ENCODE measurements at places on chromosomes 5 and 9.

DNA sequence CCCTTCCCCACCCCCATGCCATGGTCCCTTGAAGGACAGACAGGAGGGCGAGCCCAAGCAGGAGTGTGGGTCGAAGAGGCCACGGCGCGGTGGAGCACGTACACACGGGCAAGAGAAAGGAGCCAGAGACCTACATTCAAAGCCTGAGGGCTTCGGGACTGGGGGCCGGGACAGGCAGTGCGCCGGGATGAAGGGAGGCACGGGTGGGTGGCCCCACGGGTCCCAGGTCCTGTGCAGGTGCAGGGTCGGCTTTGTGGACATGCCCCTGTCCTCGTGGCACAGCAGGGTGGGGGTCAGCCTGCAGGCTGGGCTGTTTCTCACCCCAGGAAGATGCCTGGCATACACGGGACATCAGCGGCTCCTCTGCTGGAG, 9.8 kb downstream of the LRRC26 start:
- no peak for DNase-seq

DNA sequence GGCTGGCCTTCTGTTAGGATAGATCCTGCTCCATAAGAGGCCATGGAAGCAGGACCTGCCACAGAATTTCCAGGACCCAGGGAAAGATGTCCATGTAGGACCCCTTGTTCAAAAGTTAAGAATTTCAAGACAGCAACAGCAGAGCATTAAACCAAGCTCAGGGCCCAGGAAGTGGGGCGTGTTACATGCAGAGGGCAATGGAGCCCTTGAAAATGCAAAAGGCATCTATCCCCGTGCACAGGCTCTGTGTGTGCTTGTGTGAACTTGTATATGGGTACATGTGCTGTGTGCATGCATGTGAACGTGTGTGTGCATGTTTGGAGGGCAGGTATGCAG, 14.4 kb upstream of the NKD2 start:
- DNase-seq: no peak

GRCh38 chr5:72213482-72213881, 106.2 kb downstream of the MAP1B start:
- no peak for DNase-seq

DNA sequence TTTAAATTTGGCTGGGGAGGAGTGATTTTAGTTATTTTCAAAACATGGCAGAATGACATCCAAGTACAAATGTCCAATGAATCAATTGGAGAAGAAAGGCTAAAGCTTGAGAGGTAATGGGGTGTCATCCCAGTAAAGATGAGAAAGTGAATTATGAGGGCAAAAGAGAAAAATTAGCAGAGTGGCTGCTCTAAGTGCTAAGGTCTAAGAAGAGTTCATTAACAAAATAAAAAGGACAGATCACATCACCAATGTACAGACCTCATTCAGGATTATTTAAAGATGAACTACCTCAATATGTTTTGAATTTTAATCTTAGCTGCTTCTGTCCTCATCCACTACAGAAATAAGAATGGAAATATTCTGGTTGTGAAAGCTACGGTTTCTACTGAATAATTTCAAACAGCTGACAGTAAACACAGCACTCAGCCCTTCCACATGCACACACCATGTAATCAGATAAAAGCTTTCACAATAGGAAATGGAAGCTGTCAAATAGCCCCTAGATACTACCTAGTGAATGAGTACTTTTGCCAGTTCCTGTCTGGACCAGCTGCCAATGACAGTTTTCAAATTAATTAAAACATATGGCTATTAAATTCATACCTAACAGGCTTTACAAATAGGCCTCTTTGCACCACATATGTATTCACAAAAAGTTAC, 171.5 kb downstream of the SSBP2 start:
- no peak for DNase-seq

- no peak for DNase-seq
Observed at GRCh38 chr5:126391386-126391785, 31.8 kb upstream of the GRAMD2B start.

DNA sequence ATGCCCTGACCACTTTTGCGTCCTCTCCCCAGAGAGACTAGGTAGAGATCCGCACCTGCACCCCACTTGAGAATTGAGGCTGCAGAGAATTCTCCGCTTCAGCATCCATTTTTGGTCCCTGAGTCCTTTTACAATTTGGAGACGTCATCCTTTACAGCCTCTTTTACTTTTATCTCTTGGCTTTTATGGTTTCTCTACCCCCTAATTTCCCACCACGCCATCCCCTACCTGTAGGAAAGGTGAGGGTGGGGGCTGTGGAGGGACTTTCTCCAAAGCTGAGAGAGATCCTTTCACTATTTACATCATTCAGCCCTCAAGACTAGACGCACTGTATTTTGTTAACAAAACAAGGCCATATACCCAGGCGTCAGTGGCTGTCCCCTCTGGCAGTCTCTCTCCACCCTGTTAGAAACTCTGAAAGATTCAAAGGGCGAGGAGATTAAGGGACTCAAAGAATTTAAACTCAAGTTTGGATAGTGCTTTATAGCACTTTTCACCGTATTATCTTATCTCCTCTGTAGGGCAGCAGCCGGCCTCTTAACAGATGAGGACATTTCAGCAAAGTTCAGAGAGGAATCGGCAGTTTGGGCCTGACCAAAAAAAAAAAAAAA, 1.7 kb downstream of the MSX2 start:
- no peak for DNase-seq

DNA sequence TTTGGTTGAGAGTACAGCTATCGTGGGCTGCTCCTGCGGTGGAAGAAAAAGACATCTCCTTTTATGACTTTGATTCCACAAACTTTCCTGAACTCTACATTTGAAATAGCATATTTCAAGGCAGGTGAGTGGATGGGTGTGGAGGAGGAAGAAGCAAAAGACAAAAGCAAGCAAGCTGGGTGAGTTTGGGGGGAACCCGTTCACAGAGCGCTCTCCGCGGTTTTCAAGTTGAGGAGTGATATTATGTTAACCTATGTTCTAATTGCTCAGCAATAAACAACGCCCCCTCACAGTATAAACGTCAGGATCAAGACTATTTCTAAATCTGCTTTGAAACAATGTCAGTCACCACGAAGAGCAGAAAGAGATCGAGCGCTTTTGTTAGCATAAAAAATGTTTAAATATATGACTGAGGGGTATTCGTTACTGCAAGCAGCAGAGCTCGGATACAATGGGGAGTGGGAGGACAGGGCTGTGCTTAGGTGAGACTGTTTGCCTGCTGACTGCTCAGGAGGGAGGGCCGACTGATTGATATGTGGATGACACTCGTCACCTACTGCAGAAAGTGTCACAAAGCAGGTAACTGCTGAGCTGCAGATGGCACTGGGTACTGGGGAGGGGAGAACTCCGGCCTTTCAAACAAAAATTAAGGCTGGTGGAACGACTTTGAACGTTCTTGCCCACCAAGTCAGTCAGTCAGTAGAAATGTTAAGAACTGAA, 236.5 kb downstream of the DRD1 start:
- DNase-seq: no peak

- DNase-seq: no peak
Observed at GRCh38 chr5:50715001-50715400, 48.6 kb downstream of the PARP8 start.

DNA sequence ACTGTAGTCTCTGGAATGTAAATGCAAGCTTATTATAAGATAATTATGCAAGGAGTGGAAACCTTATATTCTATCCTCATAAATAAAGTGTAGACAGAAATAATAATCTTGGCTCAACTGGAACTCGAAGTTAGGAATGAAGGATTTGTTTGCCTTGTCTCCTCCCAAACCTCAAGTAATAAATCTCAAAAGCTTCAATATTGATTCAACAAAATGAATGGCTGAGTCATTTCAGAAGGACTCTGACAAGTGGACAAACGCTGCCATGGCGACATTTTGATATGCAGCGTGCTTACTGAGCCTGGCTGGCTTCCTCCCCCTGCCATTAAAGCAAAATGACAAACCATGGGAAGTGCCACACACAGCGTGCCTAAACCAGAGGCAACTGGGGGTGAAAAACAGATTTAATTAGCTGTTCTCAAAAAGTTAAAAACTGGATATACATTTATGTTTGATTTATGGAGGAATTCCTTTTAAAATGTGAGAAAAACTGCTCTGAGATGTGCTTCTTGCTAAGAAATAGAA, 10.5 kb upstream of the ADGRV1 start:
- DNase-seq: no peak

DNA sequence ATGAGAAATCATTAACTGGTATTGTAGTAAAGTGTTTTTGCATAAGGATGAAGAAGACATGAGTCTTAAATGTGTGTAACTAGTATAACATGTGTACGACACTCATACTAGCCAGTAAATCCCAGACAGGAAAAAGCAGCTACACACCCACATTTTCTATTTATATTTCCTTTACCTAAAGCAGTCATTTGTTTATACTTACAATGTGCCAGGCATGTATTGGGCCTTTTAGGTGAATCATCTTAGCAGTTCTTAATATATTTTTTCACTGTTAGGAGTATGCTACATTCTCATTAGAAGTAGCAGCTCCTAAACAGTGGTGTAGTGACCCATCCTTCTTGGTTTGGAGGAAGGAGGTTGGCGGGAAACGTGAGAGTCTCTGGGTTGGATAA, 55.8 kb upstream of the TMC1 start:
- DNase-seq: no peak

DNA sequence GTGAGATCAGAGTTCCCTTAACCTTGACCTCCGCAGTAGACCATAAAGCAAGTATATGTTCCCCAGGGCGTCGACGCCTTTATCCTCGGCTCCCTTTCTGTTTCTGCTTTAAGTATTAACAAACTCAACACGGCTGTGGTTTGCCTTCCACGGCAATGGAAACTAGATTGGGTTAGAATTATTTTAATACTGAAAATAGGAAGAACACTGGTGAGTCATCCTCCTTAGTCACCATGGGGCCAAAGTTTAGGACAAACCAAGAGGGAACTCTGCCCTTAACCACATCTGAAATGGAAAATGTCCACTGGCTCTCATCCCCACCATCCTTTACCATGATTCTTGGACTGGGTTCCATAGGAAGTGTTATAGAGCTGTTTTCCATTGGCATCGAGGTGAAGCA, 386.1 kb downstream of the ACTL7B start:
- no peak for DNase-seq

DNA sequence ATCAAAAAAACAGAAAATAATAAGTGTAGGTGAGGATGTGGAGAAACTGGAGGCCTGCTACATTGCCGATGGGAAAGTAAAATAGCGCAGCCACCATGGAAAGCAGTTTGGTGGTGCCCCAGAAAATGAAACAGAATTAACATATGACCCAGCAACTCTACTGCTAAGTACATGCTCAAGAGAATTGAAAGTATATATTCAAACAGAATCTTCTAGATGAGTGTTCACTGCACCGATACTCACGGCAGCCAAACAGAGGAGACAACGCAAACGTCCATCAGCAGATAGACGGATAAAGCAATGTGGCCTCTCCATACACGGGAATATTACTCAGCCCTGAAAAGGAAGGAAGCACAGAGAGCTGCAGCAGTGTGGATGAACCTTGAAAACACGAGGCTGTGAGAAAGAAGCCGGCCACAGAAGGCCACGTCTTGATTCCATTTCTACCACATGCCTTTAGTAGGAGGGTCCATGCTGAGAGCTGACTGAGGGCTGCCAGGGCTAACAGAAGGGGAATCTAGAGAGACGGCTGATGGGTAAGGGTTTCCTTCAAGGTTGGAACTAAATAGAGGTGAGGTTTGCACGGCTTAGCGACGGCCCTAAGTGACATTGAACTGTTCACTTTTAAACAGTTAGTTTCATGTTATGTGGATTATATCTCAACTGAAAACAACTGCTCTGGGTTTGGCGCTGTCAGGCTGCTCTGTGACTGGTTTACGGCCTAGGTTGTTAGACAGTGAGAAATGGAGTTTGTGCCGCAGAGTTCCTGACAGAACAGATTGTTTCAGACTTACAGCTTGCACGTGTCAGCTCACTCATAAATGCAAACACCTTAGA, 29.8 kb downstream of the AHRR start:
- no peak for DNase-seq

GRCh38 chr9:78549711-78550110, 252.8 kb downstream of the PSAT1 start:
- DNase-seq: no peak

Measured in CD4-positive, alpha-beta T cell (primary cell).